Naive B cell (primary cell): ENCODE measurements at places on chromosomes 16 and 17. TPM values are rescaled to one million over a fixed set of nuclear protein-coding genes. Genes with fewer than 3 reads are reported as not detected.

Gene SAMD14
- not detected for polyA plus RNA-seq

Gene HAS3
- polyA plus RNA-seq = not detected

Gene IRX5
- not detected for polyA plus RNA-seq

Gene ARHGAP23
- not detected for polyA plus RNA-seq

Gene CAMKK1
- 1.0 TPM for polyA plus RNA-seq

Gene DUSP3
- 8.8 TPM for polyA plus RNA-seq

Gene TMEM88
- not detected for polyA plus RNA-seq

Gene TCAP
- polyA plus RNA-seq = not detected

Gene AXIN2
- 0.69 TPM for polyA plus RNA-seq

Gene PRR15L
- polyA plus RNA-seq = not detected

Gene KRT36
- not detected for polyA plus RNA-seq
